ENCODE measurements at places on chromosomes 12 and 14.
A peak's percentile ranks its signal among the peaks of the same experiment; 100 is the strongest.

DNA sequence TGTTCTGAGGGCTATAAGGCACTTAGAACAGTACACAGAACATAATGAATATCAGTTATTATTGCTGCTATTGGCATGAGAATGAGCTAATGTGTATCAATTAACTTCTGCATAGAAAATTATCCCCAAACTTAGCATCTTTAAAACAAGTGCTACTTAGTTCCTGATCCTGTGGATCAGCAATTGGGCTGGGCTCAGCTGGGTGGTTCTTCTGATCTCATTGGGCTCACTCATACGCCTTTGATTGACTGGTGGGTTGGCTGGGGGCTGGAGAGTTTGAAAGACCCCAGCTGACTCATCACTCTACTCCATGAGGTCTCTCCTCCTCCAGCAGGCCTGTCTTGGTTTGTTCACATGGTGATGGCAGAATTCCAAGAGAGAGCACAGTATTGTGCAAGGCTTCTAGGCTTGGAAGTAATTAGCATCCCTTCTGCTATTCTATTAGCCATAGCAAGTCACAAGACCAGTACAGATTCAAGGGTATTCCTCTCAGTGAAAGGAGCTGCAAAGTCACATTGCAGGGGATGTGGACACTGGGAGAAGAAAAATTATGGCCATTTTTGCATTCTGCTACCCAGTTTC is 27.2 kb upstream of the HSPB8 start:
- no peak for DNase-seq

- no peak for DNase-seq
Measured at GRCh38 chr12:4506430-4506829, 32.3 kb upstream of the RAD51AP1 start.

GRCh38 chr14:100837805-100838350 is 12.0 kb downstream of the MEG3 start:
- no peak for DNase-seq

DNA sequence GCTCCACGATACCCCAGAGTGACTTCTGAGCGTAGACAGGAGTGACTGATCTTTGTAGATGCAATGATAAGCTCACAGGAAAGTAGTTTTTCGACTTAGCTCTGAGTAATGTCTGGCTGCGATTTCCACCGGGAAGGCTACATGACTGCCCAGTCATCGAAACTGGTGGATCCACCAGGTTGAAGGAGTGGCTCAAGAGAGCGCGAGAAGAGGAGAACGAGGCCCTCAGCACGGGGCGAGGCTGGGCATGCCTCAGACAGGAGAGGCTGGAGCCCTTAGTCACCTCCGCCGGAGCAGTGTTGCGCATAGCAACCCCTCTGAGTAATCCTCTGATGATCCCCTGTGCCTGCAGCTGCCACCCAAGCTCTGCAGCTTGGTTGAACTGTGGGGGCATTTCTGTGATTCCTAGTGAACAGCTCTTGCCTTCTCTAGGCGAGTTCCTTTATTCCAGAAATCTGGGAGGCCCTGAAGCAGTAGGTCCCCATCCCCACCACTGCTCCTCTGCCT is 25.6 kb downstream of the ELK3 start:
- DNase-seq, result peak; percentile 80

- DNase-seq, result no peak
Measured at GRCh38 chr12:40499856-40500255, 192.4 kb upstream of the CNTN1 start.

- DNase-seq, result no peak
Measured at GRCh38 chr14:86672080-86672479, 1142.1 kb downstream of the FLRT2 start.

- no peak for DNase-seq
Measured at GRCh38 chr14:99047441-99048031, 224.5 kb downstream of the BCL11B start.
